ENCODE measurements at places on chromosomes 5 and 9.

DNA sequence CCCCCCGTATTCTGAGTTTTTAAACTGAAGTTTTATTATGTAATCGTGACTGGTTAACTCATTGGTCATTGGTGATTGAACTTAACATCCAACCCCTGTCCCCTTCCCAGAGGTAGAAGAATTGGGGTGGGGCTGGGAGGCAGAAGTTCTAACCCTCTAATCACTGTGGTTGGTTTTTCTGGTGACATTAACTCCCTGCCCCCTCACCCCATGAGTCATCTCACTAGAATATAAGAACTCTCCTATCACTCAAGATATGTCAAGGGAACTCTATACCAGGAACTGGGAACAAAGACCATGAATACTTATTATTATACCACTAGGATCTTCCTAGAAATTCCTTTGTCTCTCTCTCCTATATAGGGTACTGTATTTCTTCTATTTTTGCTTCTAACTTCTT lies 52.3 kb upstream of the CAVIN4 start:
- DNase-seq: no peak

DNA sequence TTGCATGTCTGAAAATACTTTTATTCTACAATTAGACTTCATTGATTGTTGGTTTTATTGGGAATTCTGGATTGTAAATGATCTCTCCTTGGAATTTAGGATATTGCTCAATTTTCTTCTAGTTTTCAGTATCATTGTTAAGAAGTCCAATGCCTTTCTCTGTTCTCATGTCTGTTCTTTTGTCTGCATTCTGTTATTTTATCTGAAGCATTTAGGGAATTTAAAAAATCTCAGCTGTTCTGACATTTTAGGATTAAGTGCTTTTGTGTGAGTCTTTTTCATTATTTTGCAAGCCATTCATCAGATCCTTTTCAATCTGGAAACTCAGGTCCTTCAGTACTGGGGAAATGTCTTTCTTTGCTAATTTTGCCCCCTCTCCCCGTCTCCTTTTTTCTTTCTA lies 4.4 kb upstream of the FER start:
- DNase-seq: no peak

GRCh38 chr5:178069909-178070308 lies 43.4 kb upstream of the N4BP3 start:
- DNase-seq: no peak

GRCh38 chr5:40689438-40689837 lies 9.7 kb downstream of the PTGER4 start:
- DNase-seq: peak; percentile 90

- no peak for DNase-seq
Observed at GRCh38 chr9:85004818-85005413, 335.4 kb downstream of the NTRK2 start.

Data from foreskin keratinocyte (primary cell).